ENCODE measurements at places on chromosomes 11 and 22.

- no peak for DNase-seq
Observed at GRCh38 chr22:27129266-27129665, 471.9 kb downstream of the MIAT start.

- no peak for DNase-seq
Observed at GRCh38 chr11:114226356-114226755, 69.8 kb upstream of the NNMT start.

- no peak for DNase-seq
Observed at GRCh38 chr11:45341372-45341771, 55.2 kb upstream of the SYT13 start.

DNA sequence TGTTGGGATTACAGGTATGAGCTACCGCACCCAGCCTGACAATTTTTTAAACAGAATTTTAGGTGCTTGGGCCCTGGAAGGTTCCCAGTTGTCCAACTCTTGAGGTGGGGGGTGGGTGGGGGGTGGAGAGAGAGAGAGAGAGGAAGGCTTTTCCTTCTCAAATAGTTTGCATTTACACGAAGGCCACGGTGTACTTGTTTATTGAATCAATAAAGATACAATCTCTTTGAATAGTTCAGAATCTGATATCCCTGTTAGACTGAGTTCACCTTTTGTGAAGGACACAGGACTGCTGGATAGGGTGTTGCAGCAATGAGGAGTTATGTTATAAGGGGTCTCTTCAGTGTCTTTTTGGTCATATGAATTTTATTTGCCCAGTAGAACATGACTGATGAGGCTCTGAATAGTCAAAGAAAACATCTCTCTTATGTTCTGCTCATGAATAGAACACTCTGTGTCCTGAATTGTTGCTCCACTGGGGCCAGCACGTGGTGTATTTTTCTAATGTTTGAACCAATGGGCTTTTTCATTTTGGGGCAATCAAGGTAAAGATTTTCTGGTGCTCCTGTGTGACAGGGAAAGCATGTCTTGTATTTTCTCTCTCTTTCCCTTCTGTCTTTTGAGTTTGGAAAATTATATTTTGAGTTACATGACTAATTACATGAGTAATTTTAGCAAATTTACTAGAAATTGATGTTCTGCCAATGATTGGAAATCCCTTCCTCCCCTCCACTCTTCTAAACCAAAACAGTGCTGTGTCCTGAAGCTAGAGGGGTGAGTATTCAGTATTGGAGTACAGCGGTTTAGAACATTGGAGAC, 61.7 kb downstream of the PTPRJ start:
- DNase-seq, result no peak

- no peak for DNase-seq
Observed at GRCh38 chr11:121389651-121390050, 62.5 kb upstream of the SORL1 start.

DNA sequence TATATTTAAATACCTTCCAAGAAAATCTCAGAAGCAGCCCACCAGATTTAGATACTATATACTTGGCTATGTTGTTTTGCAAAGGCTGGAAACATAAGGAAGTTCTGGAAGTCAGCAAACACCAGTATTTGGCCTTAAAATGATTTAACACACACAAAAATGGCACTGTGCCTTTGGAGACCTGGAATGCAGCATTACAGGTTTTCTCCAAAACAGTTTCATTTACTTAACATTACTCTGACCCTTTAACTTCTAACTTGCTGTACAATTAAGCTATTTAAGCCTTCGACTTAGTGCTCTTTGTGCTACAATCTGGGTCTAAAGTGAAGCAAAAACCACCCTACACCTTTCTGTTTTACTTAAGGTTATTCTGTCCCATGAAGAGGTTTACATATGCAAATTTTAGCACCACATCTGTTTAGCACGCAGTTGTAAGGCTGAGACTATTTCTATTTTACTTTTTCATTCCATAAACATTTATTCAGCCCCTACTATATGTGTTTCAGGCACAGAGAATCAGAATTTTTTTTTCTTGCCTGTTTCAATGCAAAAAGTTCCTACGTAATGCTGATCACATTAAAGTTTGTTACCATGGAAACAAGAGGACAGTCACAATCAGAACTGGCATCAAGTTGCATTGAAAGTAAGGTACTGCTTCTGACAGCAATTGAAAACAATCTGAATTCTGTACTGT, 70.3 kb downstream of the MAML2 start:
- DNase-seq, result no peak

DNA sequence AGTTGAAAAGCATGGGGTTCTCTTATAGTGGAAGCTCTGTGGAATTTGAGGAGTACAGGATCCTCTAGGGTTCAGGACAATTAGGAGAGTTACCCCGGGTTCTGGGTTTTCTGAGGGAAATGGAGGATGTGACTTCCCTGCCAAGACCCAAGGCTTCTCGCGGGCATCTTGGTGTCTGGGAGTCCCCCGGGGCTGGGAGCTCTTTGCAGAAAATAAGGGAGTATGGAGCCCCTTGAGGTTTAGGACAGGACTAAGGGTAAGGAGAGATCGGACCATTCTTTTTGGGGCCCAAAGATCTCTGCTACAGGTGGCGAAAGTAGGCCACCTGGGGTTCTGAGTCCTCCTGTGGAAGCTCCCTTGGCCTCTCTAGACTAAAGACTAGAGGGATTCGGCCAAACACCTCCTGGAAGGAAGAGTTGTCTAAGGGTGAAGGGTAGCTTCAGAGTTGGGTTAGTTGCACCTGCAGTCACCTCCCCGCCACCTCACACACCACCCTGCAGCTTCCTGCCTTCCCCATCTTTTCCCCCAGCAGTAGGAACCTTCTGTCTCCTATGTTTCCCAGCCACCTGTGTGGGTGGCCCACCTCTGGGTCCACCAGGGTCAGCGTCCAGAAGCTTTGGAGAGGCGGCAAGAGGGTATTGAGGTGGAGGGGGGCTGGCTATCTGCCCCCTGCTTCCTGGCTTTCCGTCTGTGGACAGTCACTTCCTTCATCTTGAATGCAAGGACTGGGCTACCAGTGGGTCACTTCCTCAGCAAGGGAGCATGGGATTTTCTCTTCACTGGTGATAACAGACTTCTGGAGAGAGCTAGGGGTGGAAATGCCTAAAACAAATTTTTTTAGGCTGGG, 908 bp downstream of the LIMK2 start:
- no peak for DNase-seq

All from stimulated activated CD8-positive, alpha-beta memory T cell treated with anti-CD3 and anti-CD28 coated beads, Interleukin-12 subunit alpha, Interleukin-12 subunit beta, amount 100 ng/mL, for 4 hours (primary cell).